ENCODE measurements at places on chromosomes 3 and 15.

GRCh38 chr3:40719660-40720287, 195.0 kb downstream of the ZNF621 start:
- no peak for DNase-seq

GRCh38 chr3:138066383-138066782, 49.0 kb downstream of the DZIP1L start:
- DNase-seq = no peak

GRCh38 chr3:33130144-33130543, 16.3 kb downstream of the CRTAP start:
- no peak for DNase-seq

GRCh38 chr3:126197854-126198584, 17.6 kb upstream of the ALDH1L1 start:
- no peak for DNase-seq

DNA sequence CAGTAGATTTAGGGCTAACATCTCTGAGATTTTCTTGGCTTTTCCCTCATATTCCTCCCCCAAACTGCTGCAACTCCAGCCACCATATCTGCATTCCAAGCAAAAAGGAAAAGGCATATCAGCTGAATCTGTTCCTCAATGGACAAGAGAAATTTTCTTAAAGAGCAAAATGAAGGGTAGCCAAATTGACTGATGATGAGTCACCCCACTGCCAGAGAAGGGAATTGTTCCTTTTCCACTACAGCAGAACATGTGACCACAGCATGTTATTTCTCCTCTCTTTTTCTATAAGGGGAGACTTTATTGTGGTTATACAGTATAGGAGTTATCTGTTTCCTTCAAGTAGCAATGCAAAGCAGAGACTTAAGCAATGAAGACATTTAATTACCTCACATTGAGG, 172.5 kb downstream of the MTHFS start:
- no peak for DNase-seq

- DNase-seq = peak; percentile 23
Measured at GRCh38 chr3:33787328-33788009, 11.0 kb upstream of the PDCD6IP start.

- DNase-seq = no peak
Measured at GRCh38 chr3:61094608-61095007, 156.6 kb downstream of the FHIT start.

Data from AG09309 (cell line).